ENCODE measurements at places on chromosomes 13 and 19.

GRCh38 chr19:38173291-38174041 lies 50.6 kb downstream of the DPF1 start:
- peak; percentile 18 for DNase-seq

DNA sequence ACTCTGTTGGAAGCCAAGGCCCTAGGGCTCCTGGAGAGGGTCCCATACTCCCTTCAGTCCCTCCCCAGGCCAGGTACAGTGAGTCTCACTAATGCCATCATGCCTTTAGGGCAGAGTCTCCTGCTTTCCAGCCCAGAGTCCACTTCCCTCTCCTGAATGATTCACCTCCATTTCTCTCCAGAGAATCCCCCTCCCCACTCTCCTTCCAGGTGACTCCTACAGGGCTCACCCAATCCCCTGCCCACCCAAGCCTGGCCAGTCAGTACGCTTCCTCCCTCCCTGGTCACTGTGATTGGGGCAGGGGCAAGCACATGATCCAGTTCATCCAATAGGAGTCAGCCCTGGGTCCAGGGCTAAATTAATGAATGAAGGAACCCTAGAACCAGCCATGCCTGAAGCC lies 35.0 kb upstream of the PNMA8B start:
- no peak for DNase-seq

- DNase-seq = no peak
Observed at GRCh38 chr19:54123682-54124081, 8.1 kb downstream of the PRPF31 start.

GRCh38 chr19:48498595-48499311 lies 12.9 kb downstream of the LMTK3 start:
- no peak for DNase-seq

DNA sequence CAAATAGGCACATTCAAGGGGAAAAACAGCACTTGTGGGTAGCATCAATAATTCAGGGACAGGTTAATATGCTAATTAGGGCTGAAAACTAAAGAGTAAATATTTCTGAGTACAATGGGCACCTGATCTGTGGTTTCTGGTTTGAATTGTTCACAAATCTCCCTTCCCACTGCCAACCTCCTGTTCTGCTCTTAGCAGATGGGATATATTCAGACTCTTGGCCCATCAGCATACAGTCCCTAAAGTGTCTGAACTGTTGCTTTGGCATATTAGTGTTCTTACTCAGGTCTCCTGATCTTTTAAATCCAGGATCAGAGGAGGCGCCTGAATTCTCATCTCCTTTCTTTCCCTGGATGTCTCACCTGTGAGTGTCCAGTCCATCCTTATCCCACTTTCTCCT lies 8.2 kb upstream of the LRCH1 start:
- no peak for DNase-seq

GRCh38 chr19:16612636-16613035 lies 15.4 kb downstream of the MED26 start:
- DNase-seq = no peak

GRCh38 chr13:34941436-34941834 lies 635 bp upstream of the NBEA start:
- DNase-seq = no peak

- no peak for DNase-seq
Observed at GRCh38 chr13:21541980-21542379, 62.0 kb downstream of the MICU2 start.

- no peak for DNase-seq
Observed at GRCh38 chr13:63938851-63939250, 2523.2 kb upstream of the PCDH20 start.

Measured in GM04504 (cell line).